ENCODE measurements at places on chromosomes 16 and 17.

- peak; percentile 96 for DNase-seq
Observed at GRCh38 chr17:39754161-39754957, 16.6 kb downstream of the GRB7 start.

DNA sequence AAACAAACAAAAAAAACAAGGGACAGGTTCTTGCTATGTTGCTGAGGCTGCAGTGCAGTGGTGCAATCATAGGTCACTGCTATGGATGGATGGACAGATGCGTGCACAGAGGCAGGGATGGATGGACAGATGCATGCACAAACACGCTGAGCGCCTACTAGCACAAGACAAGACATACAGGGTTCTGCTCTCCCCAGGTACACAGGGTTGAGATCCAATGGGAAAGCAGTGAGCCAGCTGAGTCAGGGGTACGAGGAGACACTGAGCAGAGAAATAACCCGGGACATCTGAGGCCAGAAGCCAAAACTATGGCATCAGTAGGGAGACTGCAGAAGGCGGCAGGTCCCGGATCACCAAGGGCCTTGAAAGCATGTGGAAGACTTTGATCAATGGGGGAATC, 6.2 kb downstream of the IL32 start:
- no peak for DNase-seq

DNA sequence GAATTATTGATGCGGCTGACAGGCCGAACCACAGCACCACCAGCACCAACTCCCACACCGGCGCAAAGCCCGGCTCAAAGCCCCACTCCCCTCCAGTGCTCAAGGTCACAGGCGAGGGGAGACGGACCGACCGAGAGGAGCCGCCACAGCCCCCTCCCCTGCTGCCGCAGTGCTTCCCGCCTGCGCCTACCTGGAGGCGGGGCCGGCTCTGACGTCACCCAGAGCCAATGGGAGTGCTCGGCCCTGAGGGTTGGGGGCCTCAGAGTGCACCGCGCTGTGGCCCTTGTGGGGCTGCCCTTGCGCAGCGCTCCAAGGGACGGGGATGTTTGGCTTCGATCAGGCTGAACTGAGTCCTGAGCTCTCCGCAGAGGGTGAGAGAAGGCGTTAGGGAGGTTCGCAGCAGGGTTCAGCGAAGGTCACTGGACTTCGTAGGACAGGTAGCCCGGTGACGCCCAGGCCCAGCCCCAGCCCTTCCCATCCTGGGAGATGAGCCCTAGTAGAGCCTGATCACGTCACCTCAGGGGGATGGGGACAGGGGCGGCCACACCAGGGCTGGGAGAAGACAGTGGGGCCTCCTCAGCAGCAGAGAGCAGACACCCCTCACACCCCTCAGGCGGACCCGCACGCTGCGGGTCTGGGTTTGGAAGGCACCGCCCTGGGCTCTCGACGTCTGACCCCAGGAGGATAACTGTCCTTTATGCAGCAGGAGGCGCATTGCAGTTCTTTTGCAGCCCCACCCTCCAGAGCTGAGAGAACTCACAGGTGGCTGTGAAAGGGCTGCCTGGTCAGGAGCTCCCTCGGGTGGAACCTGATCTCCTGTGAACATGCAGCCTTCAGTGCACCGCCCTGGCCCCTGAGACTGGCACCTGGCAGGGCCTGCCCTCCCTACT, 1.5 kb downstream of the NDRG4 start:
- no peak for DNase-seq

DNA sequence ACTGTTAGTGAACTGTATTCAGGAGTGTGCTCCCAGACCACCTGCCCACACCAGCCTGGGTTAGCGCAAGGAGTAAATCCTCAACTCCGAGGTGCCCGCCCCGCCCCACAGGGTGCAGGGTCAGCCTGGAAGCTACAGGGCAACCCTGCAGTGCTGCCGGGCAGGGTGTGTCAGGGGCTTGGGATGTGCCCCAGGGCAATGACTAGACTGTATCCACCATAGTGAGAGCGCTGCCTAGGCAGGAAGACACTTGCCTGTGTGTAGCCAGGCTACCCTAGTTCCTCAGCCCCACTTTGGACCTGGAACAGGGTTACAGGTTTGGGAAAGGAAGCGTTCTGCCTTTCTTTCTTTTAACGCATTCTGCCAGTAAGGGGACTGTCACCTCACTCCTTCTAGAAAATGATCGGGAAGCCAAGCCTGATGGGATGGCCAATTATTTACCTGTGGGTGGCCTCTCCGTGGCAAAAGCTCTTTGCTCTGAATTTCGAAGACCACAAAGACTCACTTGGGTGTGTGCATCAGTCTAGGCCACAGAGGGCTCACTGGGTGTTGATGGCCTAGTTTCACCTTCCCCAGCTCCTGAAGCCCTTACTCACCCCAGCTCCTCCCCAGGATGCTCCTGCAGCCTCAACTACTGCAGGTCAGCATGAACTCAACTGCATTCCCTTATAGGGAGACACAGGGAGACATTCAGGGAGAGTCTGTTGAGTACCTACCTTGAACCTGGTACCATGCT, 90.9 kb downstream of the CCDC182 start:
- no peak for DNase-seq
